Stimulated activated CD4-positive, alpha-beta T cell treated with anti-CD3 and anti-CD28 coated beads, Interleukin-4, amount 100 ng/mL, for 24 hours (primary cell): ENCODE measurements at places on chromosomes 7 and 10.

DNA sequence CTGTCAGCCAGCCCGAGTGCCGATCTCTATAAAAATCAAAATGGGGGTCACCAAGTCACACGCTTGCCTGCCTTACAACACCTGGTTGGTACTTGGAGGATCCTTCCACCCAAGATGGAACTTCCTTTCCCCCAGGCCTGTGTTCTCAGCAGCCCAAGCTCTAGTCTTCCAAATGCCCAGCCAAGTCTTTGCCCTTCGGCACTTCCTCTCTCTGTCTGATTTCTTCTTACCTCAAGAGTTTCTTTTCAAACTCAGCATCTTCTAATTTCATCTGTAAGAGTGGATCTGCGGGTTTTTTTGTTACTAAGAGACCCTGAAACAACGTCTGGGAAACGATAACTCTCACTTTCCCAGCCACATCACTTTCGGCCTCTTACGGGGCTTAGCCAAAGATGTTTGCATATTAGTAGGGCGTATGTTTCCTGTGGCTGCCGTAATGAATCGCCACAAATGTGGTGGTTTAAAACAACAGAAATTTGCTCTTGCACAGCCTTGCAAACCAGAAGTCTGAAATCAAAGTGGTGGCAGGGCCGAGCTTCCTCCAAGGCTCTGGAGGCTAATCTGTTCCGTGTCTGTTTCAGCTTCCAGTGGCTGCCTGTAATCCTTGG is 219.9 kb downstream of the TCF7L2 start:
- DNase-seq, result peak; percentile 6

GRCh38 chr10:63140077-63140476 is 6.9 kb downstream of the NRBF2 start:
- no peak for DNase-seq

GRCh38 chr7:16982640-16983350 is 101.0 kb upstream of the AGR3 start:
- DNase-seq, result peak; percentile 15

GRCh38 chr10:128064108-128064969 is 61.9 kb downstream of the MKI67 start:
- peak; percentile 88 for DNase-seq

DNA sequence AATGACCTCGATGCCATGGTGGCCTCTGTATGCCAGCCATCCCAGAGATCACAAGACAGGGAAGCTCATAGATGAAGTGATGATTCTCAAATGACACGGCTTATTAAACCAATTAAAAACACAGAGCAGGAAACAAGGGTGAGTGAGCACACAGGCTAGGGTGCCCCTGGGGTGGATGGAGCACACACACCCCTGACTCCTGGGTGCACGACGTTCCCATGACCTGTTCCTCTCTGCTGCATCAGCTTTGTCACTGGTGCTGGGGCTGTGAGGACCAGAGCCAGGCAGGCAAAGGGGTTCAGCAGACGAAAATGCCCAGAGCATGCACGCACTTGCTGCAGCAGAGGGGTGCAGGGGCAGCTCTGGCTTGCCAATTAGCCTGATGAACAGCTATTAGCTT is 86.5 kb upstream of the LRRC4 start:
- no peak for DNase-seq
